Stimulated activated CD4-positive, alpha-beta T cell treated with anti-CD3 and anti-CD28 coated beads, TNF-alpha, amount 100 ng/mL, for 1 hour (primary cell): ENCODE measurements at places on chromosomes 5 and 9.

DNA sequence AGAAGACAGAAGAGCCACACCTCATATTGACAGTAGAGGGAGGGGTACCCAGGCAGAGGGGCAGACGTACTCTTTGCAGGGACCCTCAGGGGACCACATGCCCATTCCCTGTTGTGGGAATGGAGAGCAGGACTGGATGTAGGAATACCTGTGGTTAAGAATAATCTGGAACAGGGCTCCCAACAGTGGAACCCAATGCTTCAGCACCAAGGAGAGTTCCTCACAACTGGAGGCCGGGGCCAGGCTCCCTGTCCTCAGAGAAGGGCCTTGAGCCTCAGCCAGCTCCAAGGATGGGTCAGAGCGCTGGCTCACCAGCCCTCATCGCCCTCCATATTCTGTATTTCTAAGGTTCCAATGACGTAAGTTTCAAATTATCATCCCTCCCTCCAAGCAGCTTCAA, 7.4 kb upstream of the SHC3 start:
- no peak for DNase-seq

DNA sequence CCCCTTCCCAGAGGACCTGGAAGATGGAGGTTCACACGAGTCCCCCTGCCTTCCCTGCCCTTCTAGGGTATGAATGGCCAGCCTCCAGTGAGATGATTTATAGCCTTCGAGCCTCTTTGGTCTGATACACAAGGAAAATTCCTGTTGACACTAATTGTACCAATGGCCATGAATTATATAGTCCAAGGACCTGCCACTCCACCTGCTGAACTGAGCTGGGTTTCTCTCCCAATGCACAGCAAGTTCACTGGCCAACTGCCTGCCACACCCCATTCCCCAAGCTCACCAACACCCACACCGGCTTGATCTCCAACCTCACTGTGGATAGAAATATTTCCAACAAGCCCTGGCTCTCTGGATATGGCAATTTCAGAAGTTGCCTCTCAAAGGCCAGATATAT, 9.3 kb upstream of the ADRA1B start:
- no peak for DNase-seq

DNA sequence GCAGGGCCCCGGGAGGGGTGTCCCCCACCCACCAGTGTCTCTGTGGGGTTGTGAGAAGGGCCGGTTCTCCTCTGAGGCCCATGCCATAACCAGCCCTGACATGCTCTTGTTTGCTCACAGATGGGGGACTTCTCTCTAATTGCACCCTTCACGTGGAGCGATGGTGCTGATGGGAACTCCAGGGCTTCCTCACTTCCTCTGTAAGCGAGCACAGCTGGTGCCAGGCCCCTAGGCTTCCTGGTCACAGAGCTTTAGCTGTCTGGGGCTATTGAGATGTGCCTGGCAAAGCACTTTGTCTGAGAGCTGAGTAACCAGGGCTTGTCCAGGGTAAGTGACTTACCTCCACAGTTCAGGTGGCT, 36.4 kb downstream of the PHF2 start:
- DNase-seq, result no peak

- DNase-seq, result no peak
Observed at GRCh38 chr9:110877374-110877773, 160.9 kb downstream of the LPAR1 start.

GRCh38 chr9:29393064-29393463, 1819.8 kb upstream of the C9orf72 start:
- DNase-seq, result no peak

GRCh38 chr5:123512611-123513461, 859 bp downstream of the CSNK1G3 start:
- peak; percentile 16 for DNase-seq

- no peak for DNase-seq
Observed at GRCh38 chr5:83251849-83252248, 174.5 kb downstream of the XRCC4 start.

DNA sequence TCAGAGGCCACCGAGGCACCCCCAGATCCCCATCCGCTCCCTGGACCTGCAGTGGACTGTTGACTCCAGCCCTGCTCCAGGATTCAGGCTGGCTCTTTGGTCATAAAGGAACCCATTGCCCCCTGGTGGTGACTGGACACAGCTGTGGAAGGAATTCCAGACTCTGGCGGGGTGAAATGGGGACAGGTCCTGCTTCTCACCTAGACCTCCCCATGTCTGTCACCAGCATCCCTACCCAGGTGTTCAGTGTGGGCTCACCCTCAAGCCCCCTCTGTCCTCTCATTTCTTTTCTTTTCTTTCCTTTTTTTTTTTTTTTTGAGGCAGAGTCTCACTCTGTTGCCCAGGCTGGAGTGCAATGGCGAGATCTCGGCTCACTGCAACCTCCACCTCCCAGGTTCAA, 25.5 kb upstream of the STXBP1 start:
- DNase-seq, result peak; percentile 22

DNA sequence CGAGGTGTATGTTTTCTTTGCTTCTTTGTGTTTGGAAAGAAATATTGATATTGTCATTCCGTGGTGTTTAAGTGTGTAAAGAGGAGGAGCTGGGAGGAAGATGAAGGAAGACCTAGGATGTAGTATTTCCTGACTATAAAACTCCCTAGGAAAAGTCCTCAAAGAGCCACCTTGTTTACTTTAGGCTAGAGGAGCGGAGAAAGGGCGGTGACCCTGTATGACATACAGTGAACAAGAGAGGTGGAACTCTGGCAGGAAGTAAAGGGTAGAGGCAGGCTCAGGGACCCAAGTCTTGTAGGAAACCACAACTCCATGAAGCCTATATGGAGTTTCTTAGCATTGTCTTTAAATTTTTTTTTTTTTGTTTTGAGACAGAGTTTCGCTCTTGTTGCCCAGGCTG, 303.9 kb downstream of the DOCK8 start:
- no peak for DNase-seq

- DNase-seq, result no peak
Observed at GRCh38 chr9:115093520-115093919, 24.4 kb downstream of the TNC start.

DNA sequence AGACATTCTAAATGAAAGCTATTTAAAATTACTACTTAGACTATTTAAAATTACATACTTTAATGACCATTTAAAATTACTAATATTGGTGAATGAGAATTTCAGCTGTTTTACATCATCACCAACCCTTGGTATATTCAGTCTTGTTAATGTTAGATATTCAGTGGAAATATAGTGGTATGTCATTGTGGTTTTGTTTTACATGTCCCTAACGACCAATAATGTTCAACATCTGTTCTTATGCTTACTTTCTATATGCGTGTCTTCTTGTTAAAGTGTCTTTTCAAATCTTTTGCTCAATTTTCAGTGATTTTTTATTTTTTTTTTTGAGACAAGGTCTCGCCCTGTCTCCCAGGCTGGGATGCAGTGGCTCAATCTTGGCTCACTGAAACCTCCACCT, 279.3 kb upstream of the TARS1 start:
- no peak for DNase-seq

- peak; percentile 63 for DNase-seq
Observed at GRCh38 chr5:134132372-134133187, 18.1 kb downstream of the TCF7 start.

GRCh38 chr9:106913276-106913675, 50.3 kb downstream of the ZNF462 start:
- DNase-seq, result no peak

DNA sequence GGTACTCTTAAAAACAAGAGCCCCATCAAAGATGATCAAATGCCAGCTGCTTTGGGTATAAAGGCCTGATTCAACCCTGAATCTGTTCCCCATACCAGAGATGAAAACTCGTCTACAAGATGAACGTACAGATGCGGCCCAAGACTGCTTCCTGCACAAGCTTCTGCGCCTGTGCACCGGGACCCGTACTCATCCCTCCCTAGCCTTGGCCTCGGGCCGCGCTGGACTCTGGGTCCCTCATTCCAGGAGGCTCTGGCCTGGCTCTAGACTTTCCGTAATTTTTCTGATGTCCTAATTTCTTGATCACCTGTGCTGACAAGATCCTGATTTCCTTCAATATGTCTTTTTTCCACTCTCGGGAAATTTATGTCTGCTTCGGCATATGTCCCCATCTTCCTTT, 612.3 kb downstream of the BNC2 start:
- DNase-seq, result no peak

GRCh38 chr9:91163773-91164471, 197.8 kb downstream of the AUH start:
- DNase-seq, result no peak

- no peak for DNase-seq
Observed at GRCh38 chr5:53819482-53819881, 259.0 kb downstream of the NDUFS4 start.

DNA sequence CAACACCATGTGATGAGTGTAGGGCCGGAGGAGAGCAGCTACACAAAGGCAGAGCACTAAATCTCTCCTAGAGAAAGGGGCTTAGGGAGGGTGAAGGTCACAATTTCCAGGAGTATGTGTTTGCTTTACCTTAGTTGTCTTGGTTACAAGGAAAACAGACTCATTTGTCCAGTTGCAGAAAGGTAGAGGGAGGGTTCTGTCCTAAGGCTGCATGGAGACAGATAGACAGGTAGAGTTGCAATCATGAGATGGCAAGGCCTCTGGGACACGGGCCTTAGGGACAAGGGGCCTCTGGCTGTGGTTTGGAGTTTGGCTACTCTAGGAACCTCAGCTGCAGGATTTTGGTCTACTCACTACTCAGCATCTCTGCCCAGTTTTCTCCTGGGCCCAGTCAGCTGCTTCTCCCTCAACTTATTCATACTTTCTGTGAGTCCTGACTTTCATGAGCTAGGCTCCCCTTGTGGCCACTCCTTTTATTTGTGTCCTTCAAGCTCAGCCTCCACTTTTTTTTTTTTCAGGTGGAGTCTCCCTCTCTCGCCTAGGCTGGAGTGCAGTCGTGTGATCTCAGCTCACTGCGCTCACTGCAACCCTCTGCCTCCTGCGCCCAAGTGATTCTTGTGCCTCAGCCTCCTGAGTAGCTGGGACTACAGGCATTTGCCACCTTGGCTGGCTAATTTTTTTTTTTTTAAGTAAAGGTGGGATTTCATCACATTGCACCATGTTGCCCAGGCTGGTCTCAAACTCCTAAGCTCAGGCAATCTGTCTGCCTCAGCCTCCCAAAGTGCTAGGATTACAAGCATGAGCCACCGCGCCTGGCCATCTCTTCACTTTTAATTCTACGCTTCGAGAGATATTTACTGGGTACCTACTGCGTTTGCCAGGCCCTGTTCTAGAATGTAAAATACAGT, 76.6 kb downstream of the PTPDC1 start:
- no peak for DNase-seq
